ENCODE measurements at places on chromosomes 16 and 17.
A peak's percentile ranks its signal among the peaks of the same experiment; 100 is the strongest.

DNA sequence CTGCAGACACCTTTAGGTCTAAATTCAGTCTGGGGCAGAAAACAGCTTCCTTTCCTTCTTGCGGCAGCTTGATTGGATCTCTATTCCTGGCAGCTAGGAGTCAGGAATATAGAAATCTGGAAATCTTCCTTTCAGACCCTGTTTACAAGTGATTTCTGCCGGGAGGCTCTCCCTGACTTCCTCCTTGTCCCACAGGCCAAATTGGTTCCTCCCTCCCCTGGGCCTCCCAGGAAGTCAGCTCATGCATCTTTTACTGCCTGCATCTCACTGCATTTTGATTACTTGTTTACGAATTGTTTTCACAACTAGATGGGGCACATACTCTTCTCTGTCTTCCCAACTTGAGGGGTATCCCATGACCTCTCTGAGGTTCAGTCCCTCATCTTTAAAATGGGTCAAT lies 206.3 kb downstream of the MAF start:
- no peak for DNase-seq

DNA sequence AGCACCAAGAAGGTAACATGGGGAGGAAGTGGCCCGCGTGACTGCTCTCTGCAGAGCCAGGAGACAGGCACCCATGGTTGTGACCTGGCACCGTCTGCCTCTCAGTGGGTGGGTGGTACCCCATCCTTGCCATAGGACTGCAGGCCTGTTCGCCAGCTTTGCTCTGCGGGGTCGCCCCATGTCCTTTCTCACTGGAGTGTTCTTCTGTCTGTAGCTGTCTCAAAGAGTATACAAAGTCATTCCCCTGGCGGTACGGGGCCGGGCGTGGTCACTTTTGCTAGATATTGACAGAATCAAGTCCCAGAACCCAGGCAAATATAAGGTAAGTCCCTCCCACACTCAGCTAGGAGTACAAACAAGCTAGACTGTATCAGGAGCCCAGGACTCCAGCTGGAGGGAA lies 6.0 kb downstream of the TBC1D26 start:
- DNase-seq, result no peak

DNA sequence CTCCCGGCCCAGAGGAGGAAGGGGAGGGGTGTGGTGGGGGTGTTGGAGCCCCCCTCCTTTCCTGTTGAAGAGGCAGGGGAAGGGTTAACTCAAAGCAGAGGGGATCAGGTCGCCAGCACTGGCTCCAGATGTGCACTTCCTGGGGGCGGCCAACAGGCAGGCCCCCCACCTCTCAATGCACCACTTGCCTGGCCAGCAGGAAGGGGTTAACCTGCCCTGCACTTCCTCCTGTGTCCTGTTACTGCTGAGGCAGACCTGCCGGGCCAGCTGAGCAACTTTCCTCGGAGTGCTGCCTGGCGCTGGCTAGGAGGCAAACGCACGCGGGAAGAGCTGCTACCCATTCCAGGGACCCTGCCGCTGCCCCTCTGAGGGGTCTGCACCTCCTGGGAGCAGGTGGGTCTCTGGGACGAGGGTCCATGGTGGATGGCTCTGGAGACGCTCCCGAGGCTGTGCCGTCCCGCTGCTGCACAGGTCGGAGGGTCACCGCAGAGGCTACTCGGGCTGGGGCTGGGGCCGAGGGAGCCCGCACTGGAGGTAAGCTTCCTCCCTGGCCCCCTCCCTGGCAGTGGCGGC lies at the start of gene EPN3:
TSS of gene EPN3 (plus strand) at position 284 of the 573 bp plus-strand sequence. CDS start 3,822 bp downstream, outside the sequence.
- DNase-seq, result no peak

- no peak for DNase-seq
These were observed 86.8 kb upstream of the SOX9 start for GRCh38 chr17:72034000-72034399.

DNA sequence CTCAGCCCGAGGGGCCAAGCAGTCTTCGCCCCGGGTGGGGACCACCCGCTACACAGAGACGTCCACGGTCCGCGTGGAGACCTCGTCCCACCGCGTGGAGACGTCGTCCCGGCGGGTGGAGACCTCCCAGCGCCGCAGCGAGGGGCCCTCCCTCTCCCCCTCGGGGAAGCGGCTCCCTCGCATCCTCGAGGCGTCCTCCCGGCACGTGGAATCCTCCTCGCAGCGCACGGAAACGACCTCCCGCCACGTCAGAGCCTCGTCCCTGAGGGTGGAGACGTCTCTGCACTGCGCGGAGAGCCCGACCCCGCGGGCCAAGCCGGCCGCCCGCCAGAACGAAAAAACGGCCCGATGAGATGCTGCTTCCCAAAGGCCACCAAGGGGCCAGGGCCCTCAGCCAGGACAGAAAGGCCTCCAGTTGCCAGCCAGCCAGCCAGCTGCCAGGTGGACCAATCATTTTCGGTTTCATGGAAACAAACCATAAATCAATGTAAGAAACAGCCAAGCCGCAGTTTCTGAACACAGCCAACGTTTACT lies 424 bp downstream of the C17orf100 start:
- no peak for DNase-seq

- peak; percentile 31 for DNase-seq
These were observed at the start of gene CMTM3 for GRCh38 chr16:66604376-66605176. Gene CMTM3 (plus strand): TSS chr16:66604704. CDS start chr16:66604806, 102 bp downstream.

Data from kidney glomerular epithelial cell (primary cell).